ENCODE measurements at places on chromosomes 7 and 10.

GRCh38 chr7:74289018-74289658 is at the start of gene CLIP2:
CLIP2 (plus strand) TSS chr7:74289407; CDS start chr7:74317547, 28,140 bp downstream.
- DNase-seq = peak; percentile 80

- DNase-seq = no peak
These were observed 21.7 kb downstream of the OPALIN start for GRCh38 chr10:96337106-96337505.

DNA sequence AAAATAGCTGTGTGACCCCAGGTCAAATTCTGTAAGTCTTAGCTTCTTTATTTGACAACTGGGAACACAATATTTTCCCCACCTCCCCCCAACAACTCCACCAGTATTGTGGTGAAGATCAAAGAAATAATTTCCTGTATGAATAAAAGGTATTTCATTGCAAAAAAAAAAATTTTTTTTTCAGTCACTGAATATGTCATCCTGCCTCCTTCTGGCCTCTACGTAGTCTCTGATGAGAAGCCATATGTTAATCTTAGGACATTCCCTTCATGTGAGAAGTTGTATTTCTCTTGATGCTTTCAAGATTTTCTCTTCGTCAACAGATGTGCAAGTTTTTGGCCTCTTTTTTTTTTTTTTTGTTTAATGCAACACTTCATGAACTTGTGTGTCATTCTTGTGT is 33.0 kb downstream of the ZNF33A start:
- DNase-seq = no peak

- DNase-seq = no peak
These were observed 230.0 kb downstream of the ADAM12 start for GRCh38 chr10:126158133-126158892.

DNA sequence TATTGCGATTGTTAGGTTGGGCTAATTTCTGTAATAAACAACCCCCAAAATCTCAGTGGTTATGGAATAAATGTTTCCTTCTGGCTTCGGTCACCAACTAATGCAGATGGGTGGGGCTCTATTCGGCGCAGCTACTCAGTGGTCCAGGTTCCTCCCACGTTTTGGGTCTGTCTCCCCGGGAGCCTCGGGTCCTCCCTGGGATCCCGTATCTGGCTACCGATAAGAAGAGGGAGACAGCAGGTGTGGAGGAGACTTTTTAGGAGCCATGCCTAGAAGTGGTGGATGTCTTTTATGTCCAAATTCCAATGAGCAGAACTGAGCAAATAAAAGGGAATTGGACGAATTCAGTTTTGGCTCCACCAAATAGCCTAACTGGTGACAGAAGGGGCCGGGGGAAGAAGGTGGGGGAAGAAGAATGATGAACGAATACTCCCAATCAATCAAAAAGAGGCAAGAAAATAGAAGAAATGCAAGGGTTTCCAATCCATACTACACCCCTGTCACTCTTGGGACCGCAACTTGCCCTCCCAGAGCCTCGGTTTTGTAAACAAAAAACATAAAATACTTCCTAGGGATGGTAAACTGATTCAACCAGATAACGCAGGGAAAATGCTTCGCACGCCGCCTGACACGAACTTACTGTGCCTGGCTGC is 498 bp upstream of the C10orf53 start:
- DNase-seq = no peak

DNA sequence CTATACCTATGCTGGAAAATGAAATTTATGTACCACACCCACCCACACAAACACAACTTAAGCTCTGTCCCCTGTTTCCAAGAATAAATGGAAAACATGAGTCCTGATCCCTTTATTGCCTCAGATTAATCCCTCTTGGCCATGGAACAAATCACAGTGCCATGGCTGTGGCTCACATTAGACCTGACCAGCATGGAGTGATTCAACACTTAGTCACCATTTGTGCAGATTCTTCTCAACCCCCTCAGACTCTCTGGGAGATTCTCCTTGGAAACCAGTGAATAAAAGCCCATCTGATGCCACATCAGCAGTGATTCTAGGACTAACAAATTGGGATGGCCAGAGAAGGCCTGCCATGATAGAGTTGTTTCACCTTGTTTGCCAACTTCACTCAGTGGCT is 204.4 kb upstream of the TMEM72 start:
- no peak for DNase-seq

- no peak for DNase-seq
These were observed 56.8 kb upstream of the YAE1 start for GRCh38 chr7:39509436-39509835.

DNA sequence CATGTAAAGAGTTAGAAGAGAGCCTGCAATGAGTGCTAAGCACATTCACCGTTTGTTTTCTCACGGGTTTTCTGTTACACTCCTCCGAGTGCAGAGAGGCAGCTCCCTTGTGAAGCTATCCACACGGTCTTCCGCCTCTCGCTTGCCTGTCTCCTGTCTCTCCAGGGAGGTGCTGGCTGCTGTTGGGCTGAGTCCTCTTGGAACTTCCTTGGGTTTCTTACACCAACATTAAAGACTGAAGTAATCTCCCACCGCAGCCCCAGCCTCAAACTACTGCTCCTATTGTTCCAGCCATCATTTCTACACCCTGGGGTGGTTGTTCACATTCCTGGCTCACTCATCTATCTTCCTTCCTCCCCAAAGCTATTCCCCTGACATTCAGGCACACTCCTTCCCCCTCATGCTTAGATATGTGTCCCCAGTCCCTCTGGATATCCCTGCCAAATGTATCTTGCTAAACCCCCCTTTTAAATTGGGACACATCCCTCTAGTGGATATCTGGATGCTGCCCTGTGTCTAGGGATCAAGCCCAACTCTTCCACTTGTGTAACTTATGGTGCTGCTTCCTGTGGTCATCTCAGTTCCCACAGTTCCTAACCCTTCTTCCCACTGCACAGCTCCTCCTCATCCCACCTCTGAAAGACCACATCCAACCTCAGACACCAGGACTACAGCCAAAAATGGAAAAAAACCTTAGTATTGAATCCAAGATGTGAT is 14.1 kb downstream of the ESYT2 start:
- no peak for DNase-seq

GRCh38 chr7:77687100-77687746 is 9.0 kb upstream of the RSBN1L start:
- DNase-seq = no peak

- DNase-seq = no peak
These were observed 93.5 kb downstream of the MBL2 start for GRCh38 chr10:52679117-52679516.

DNA sequence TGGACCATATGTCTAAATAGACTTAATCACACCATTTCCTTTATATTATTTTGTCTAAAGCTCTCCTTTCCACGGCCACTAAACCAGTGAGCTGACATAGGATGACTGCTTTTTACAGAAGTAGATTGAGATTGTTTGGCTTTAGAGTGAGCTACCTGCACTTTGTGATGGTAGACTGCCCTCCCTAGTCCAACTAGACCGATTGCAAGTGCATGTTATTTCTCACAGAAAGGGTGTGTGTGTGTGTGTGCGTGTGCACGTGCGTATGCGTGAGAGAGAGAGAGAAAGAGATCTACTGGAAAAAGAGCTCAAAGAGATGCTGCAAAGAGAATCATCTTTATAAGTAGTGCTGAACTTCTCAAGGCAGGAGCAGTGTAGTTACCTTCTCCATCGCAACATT is 60.7 kb downstream of the VCL start:
- peak; percentile 12 for DNase-seq

GRCh38 chr7:142961973-142962926 is at the start of gene KEL:
KEL (minus strand) TSS chr7:142962363; CDS start chr7:142962206, 157 bp downstream.
- no peak for DNase-seq

- no peak for DNase-seq
These were observed 76.2 kb upstream of the CCDC71L start for GRCh38 chr7:106737202-106737562.

DNA sequence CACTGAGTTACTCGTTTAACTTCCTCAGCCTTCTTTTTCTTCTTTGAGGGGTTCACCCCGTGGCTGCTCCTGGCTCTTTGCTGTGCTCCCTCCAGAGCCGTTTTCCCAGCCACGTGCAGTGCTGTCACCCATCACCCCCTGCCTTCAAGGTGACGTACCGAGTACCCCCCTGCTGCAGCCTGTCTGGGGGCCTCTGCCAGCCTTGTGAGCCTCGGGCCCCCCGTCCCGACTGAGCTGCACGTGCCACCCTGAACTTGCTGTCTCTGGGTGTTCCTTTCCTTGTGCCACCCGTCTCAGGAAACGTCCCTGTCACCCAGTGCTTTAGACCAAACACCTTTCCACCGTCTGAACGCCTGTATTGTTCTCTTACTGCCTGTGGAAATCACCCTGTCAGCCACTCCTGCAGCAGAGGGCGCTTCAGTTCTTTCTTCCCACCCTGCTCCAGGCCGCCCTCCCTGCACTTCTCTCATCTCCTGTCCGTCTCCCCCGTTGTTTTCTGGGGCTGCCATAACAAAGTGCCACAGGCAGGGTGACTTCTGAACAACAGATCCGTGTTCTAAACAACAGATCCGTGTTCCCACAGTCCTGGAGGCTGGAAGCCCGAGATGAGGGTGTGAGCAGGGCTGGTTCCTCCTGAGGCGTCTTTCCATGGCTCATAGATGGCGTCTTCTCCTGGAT is 44.6 kb downstream of the WDR37 start:
- DNase-seq = no peak

DNA sequence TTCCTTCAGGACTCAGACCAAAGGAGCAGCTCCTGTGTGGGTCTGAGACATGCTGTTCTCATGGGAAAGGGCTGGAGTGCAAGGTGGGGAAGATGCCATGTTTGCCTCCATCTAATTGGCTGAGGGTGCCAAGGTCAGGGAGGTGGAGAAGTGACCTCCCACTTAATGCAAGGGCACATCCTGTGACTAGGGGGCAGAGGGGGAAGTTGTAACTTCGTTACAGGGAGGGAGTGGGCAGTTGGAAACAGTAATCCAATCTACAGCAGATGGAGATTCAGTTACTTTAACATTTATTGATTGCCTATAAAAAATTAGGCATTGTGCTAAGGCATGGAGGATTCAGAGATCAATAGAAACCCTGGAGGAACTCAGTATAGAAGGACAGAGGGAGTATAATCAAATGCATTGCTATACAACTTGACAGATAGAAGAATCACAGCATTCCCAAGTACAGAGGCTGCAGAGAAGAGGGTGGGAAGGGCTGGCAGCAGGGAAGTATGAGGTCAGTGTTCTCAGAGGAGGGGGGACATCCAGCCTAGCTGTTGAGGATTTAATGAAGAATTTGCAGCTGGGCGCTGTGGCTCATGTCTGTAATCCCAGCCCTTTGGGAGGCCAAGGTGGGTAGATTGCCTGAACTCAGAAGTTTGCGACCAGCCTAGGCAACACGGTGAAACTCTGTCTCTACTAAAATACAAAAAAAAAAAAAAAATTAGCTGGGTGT is 75.9 kb downstream of the CCNY start:
- no peak for DNase-seq

Measured in NCI-H2081 (cell line).